ENCODE measurements at places on chromosomes 4 and X.

- no peak for DNase-seq
These were observed 167.2 kb downstream of the NPNT start for GRCh38 chr4:106062452-106062875.

- DNase-seq, result no peak
These were observed 37.8 kb downstream of the UCHL1 start for GRCh38 chr4:41294445-41295062.

DNA sequence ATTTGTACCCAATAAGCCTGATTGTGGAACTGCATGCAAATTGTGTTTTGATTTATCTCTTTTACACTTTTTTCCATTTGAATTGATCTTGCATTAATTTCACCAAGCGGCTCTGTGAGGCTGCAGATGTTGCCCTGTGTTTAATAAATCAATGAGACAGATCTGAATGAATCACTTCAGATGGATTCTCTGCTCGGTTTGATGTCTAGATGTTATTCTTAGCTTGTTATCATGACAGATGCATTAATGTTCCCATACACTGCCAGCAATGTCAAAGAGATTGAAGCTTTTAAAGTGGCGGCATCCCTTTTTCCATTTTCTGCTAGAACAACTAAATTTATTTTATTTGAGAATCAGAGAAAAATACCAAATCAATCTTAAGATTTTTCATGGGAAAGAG lies 6.3 kb downstream of the DACH2 start:
- no peak for DNase-seq

DNA sequence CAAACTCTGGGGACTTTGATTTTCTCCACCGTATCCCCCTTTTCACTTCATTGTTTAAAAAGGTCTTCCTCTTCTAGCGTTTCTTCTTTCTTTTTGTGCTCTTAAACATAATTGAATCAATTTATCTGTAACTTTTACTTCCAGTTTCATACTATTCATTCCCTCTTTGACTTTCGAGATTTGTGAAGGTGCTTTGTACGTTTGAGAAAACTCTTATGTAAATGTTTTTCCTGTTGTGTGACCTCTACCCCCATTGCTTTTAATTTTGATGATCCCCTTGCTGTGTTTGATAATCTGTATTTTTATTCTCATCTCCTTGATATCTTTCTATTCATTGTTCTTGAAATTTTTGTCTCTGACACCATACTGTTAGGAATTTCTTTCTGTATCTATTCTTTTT lies 4.8 kb downstream of the USP38 start:
- DNase-seq, result no peak

DNA sequence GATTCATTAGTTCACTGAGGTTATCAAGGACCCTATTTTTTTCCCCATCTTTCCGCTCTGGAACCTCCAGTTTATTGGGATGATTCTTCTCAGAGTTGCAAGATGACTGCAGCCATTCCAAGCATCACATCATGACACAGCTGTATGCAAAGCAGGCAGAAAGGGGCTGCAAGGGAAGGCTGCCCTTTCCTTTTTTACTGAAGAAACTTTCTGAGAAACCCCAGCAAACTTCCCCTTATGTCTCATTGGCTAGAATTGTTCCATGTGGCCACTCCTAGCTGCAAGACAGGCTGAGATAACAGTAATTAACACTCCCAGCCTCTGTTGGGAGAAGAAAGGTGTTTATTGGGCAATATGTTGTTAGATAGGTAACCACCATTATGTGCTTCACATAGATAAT lies 102.6 kb downstream of the SATL1 start:
- DNase-seq, result no peak

DNA sequence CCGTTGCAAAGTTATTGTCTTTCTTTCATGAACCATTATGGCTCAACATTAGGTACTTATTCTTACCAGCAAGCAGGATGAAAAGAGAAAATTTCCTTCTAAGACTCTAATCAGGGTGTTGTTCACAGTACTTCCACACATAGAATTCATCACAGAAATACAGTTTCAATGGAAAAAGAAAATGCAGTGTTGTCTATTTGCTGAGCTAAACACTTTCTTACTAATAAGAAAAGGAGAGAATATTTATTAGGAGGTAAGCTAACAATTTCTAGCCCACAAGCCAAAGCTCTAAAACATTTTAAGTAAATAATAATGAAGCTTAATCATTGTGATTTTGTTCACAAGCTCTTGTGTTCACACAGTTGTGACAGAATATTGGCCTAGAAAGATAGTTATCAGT lies 1772.8 kb upstream of the PCDH7 start:
- no peak for DNase-seq

- no peak for DNase-seq
These were observed 20.5 kb upstream of the WDR44 start for GRCh38 chrX:118325453-118325852.

DNA sequence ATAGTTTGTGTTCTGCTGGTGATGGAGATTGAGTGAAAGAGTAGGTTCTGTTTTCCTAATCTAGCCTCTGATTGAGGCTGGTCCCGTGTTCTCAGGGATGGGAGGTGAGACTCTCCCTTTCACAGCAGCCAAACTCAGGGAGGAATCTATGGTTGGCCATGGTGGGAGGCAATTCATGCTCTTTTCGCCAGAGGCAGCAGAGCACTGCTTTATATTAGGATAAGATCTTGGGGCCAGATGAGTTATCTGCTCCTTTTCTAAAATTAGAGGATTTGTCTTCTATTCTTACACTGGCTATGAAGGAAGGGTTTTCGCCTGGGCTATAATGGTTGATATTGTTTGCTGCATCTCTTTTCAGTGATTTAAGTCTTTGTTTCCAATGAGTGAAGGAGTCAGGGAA lies 63.9 kb upstream of the NLGN4X start:
- no peak for DNase-seq

DNA sequence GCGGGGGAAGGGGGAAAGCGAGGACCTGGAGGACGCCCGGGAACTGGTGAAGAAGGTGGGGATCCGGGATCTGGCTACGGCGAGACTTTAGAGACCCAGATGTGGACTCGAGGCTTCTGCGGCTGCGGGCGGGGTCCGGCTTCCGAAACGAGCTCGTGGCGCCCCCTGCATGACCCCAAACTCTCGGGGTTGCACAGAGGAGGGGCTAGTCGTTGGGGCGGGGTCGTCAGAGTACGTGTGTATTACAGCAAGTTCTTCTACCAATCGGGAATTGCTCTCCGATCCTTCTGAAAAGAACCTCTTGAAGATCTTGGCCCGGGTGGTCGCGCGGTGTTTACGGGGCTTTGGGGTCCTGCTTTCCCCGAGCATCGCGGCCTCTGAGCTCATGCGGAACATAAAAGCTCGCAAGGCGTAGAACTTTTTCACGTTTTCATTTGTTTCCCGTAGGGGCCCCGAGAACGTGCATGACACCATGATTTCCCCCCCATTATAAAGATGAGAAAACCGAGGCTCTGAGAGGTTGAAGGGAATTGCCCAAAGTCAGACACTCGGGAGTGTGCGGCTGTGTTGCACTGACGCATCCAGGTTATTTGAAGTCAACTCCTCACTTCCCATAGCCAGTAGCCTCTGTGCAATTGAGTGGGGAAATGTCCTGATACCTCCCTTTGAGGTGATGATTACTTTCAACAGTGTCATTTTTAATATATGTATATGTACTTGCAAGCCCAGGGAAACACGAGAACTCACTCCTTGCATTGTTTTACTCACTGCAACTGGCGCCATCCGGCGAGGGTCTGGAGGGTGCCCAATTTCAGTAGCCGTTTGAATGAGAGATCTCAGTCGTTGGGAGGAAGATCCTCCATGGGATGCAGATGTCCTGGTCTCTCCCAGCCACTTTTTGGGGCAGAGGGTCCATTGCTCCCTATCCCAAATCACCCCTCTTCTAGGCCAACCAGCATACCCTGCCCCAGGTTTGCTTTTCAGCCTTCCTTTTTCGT lies at the start of gene BEND4:
TSS of gene BEND4 (minus strand) at position 149 of the 998 bp plus-strand sequence. CDS start 512 bp downstream, outside the sequence.
- peak; percentile 48 for DNase-seq

- no peak for DNase-seq
These were observed 354.3 kb downstream of the GPAT3 start for GRCh38 chr4:83890231-83890630.

GRCh38 chrX:42934020-42934726 lies 156.2 kb upstream of the PPP1R2C start:
- DNase-seq, result no peak

DNA sequence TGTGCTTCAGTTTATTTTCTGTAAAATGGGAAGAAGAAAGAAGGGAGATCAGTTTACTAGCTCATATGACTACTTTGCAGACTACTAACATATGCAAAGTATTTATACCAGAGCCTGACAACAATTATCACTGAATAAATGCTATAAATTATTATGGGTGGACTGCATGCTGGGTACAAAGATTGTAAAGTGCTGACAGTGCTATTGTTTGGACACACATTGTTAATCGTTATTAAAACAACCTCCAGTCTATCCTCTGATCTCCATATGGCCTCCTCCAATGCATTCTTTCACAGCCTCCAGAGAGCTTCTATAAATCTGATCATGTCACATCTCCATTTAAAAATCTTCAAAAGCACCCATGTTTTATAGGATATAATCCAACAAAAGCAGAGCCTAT lies 90.1 kb upstream of the HS3ST1 start:
- DNase-seq, result no peak

DNA sequence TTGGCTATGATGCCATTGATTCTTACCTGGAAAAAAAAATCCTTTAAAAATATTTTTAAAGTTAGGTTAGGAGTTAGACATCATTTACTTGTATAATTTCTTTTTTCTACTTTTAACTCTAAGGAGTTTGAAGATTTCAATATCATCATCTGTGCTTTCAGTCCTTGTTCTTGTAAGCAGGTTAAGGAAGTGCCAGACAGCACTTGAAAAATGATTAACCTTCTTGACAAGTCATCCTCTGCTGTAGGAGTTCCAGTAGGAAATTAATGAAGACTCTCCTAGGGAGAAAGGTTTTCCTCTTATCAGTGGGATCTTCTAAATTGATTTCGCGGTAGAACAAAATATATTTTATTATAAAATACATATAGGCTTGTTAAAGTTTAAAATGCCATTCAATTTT lies 29.1 kb upstream of the ANAPC4 start:
- DNase-seq, result no peak

DNA sequence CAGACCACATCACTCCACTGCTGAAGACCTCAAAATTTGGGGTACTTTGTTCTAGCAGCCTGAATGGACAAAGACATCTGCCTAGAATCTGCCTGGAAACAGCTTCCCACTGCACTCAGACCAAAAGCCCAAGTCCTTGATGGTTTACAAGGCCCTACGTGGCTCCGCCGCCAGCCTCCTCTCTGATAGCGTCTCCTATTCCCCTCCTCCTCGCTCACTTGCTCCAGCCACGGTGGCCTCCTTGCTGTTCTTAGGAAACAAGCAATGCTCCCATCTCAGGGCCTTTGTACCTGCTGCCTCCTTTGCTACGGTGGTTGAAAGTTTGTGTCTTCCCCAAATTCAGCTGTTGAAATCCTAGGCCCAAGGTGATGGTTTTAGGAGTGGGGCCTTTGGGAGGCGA lies 34.7 kb upstream of the SORCS2 start:
- no peak for DNase-seq

GRCh38 chr4:138775489-138775888 lies 240.1 kb upstream of the NOCT start:
- no peak for DNase-seq

GRCh38 chr4:107800706-107801105 lies 24.0 kb upstream of the SGMS2 start:
- DNase-seq, result no peak

DNA sequence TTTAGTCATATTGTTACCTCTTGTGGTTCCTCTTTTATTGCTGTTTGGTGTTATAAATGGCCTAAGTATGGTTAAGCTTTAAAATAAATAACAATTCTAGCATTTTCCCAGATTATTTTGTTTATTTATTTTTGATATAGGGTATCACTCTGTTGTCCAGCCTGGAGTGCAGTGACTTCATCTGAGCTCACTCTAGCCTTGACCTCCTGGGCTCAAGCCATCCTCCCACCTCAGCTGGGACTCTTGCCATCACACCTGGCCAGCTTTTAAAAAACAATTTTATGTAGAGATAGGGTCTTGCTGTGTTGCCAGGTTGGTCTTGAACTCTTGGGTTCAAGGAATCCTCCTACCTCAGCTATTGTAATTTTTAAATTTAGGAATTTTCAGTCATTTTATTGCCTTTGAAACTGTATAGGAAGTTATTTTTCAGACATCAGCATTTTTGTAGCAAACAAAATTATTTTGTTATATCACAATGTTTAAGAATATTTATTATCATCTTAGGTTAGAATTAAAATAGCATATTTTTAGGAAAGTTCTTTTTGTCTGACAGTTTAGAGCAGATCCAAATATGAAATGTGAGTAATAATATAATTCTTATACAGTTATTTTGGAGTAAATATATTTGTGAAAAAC lies 66.3 kb upstream of the RHOH start:
- DNase-seq, result no peak

- no peak for DNase-seq
These were observed 508.6 kb upstream of the EPHA5 start for GRCh38 chr4:66178906-66179305.

- DNase-seq, result no peak
These were observed 1.2 kb downstream of the SPOCK3 start for GRCh38 chr4:167232805-167233684.

GRCh38 chr4:83054928-83055327 lies 19.9 kb downstream of the COPS4 start:
- DNase-seq, result no peak

- no peak for DNase-seq
These were observed 49.1 kb downstream of the MID1 start for GRCh38 chrX:10571260-10571659.

- no peak for DNase-seq
These were observed 253.1 kb upstream of the GPC4 start for GRCh38 chrX:133668225-133668931.

GRCh38 chrX:11381464-11381863 lies 88.3 kb downstream of the AMELX start:
- no peak for DNase-seq

GRCh38 chr4:152849350-152849749 lies 69.6 kb downstream of the ARFIP1 start:
- DNase-seq, result no peak

DNA sequence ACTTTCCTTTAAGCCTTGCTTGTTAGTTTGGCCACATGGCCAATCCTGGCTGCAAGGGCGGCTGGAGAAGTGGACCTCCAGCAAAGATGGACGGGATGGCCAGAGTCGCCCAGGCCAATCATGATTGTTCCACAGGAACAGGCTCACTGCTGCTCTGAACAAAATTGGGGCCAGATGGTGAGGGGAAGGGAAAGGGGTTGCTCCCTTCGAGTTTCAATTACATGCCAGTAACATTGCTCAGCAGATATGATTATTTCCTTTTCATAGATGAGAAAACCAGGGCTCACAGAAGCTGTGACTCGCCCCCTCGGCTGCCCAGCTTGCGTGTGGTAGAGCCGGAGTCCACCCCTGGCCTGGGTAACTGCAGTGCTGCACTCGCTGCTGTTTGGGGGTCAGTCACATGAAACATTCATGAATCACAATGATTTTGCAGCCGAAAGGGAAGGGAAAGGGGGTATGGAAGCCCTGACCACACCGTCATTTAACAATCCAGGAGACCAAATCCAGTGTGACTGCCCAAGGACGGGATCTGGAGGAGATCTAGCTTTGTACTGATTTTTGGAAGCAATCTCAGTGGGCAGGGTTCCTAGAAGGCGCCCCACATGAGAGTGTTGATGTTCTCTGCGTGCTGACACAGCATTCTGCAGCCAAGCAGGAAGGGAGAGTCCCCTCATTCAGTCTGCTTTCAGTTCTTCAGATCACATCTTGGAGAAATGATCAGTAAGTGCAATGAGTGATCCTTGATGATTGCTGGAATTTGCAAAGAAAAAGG lies 77.3 kb upstream of the MSX1 start:
- DNase-seq, result no peak

GRCh38 chr4:113788888-113789287 lies 27.4 kb upstream of the CAMK2D start:
- no peak for DNase-seq

GRCh38 chr4:143667461-143667860 lies 33.0 kb downstream of the FREM3 start:
- DNase-seq, result no peak
